Right lobe of liver (tissue), 6 donors: ENCODE measurements at places on chromosomes 5 and 9.

GRCh38 chr5:15538516-15538915 lies 38.5 kb downstream of the FBXL7 start:
- DNase-seq: no peak

GRCh38 chr5:171453056-171453725 lies 33.7 kb downstream of the FGF18 start:
- no peak for DNase-seq

DNA sequence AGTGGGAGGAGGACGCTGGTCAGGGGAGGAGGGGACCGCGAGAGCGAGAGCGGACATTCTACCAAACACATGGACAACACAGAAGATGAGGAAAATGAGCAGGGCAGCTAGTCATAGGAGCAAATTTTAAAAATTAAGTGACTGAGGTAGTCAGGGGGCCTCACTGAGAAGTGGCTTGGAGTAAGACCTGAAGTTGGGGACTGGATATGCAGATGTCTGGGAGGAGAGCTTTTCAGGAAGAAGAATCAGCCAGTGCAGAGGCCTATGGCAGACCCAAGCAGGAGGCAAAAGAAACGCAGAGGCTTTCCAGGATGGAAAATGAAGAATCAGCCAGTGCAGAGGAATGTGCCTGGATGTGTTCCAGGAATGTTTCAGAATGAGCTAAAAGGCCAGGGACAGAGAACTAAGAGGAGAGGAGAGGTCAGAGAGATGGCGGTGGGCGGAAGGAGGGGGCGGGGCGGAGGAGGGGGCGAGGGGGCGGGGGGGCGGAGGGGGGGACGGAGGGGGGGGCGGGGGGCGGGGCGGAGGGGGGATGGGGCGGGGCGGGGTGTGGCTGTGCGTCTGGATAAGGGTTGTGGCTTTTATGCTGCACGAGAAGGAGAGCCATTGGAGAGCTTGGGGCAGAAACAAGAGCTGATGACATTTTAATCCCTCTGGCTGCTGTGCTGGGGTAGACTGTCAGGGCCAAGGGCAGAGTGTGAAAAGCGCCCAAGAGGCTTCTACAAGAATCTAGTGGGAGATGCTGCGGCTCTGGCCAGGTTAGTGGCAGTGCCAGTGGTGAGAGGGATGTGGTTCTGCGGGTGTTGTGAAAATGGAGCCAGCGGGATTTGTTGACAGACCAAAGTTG lies 129.6 kb downstream of the KCNIP1 start:
- no peak for DNase-seq

GRCh38 chr5:175195698-175196656 lies 248.0 kb downstream of the DRD1 start:
- DNase-seq: no peak

DNA sequence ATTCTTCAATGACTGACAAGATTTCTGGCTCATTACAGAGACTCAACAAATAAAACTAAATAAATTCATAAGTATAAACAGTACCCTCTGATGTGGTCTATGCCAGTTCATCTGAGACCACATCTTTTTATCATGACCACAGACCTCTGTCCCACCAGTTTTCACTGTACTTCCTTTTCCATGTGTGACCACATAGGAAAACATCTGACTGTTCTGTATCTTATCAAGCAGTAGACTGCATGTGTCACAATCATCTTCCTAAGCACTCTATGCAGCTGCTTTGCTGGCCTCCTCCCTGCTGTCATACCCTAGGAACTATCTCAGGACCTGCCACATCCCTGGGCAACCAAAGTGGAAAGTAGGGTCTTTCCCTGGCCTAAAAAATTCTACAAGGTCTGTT lies 205.0 kb upstream of the ZNF462 start:
- DNase-seq: no peak
